Fibroblast of skin of abdomen (primary cell): ENCODE measurements at places on chromosomes 5 and 9.

DNA sequence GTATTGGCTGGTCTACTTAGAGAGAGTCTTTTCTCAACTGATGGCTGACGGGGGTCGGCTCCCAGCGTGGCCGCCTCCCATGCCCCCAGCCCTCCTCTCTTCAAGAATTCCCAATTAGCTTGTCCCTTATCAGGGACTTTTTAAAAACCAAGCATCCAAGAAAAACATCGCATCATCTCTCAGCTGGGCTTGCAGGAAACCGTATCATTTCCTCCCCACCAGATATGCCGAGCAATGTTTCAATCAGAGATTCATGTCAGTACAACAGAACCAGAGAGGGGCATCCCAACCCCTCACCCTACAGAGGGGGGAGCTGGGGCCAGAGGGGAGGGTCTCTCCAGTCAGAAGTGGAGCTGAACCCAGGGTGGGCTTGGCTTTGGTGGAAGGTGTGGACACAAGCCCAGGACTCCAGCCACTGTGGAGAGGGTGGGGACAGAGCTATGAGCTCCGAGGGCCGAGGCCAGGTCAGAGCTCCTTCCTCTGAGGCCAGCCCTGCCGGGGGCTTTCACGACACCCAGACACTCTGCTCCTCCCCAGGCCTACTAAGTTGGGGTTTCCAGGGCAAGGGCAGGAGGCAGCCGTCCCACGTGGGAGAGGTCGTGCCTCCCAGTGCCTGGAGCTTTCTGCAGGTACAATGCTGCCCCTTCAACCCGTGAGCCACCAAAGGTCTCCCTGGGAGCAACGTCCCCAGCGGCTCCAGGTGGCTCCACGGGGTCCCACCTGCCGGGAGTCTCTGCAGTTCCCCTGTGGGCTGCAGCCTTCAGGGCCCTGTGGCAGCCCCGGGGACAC, 39.0 kb upstream of the TMEM250 start:
- DNase-seq: no peak

DNA sequence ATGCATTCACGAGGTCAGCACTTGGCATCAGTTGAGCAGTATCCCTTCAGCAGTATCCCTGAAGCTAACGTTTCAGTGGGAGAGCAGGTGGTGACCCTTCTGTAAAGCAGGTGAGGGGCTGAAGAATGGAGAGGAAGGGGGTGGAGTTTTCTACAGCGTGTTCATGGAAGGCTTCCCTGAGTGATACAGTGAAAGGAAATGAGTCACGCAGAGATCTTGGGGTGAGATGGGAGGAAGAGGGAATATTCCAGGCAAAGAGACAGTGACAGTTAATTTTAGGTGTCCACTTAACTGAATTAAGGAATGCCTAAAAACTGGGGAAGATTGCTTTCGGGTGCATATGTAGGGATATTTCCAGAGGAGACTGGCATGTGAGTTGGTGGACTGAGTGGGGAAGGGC, 25.7 kb downstream of the TAS2R1 start:
- no peak for DNase-seq

DNA sequence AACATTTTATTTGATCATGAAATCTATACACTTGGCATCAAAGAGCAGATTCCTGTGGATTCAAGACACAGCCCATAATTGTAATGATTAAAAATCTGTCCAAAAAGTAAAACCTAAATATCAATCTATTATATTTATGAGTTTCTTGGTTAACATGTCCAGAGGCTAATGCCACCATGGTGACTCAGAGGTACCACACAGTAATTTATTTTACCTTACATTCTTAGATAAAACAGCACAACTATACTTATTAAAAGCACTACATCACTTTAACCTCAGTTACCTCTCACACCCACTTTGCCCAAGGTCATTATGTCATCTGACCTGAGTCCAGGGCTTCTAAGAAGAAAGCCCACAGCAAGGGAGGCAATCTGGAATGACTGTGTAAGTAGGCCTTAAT, 519.2 kb downstream of the RASEF start:
- DNase-seq: no peak

DNA sequence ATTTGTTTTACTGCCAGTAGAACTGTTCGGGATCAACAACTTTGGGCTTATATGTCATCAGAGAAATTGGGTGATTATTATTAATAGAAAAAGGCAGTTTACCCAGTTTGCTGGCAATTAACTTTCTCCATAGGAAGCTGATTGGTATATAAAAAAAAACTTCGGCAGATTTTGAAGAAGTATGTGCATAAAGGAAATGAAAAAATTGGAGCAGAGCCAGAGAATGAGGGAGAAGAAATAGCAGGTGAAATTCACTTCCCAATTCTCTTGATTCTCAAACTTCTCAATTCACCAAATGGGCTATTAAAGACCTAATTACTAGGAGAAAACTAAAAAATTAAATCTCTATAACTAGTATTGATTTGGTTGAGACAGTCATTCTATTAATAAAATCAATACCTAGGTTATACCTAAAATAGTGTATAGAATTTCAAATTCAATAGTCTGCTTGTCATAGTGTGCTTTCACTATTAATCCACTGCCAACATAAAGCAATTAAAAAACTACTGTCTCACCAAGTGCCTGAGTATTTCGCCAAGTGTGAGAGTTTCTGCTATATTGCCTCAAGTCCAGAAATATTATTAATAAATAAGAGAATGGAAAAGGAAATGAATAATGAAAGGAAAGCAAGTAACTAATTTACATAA, 47.5 kb downstream of the STX17 start:
- no peak for DNase-seq

GRCh38 chr9:70563431-70564204, 149.2 kb upstream of the KLF9 start:
- peak; percentile 77 for DNase-seq

GRCh38 chr5:113063927-113064326, 87.3 kb downstream of the DCP2 start:
- DNase-seq: no peak

- no peak for DNase-seq
Measured at GRCh38 chr5:91417219-91417618, 34.1 kb upstream of the ARRDC3 start.

- DNase-seq: peak; percentile 59
Measured at GRCh38 chr9:34989946-34990635, 546 bp downstream of the DNAJB5 start.

DNA sequence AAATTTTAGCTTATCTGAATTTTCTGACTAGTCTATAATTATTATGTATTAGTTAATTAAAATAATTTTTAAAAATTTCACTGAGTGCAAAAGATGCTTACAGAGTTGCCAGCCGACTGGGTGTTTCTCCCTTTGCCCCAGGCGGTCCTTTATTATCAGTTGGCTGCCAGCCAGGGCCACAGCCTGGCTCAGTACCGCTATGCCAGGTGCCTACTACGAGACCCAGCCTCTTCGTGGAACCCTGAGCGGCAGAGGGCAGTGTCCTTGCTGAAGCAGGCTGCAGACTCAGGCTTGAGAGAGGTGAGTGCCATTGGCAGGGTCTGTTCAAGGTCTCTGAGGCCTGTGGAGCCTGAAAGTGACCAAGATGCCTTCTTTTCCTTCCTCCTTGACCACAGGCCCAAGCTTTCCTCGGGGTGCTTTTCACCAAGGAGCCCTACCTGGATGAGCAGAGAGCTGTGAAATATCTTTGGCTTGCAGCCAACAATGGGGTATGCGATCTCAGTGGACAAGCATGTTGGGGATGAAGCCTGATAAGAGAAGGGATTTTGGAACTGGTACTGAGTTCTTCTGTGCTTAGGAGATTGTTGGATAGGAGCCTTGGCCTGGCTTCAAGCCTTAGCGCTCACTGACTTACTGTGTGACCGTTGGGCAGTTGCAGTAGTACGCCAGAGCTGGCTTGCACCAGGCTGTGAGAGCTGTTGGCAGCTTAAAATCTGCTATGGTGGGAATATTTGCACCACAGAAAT, 10.6 kb downstream of the DELE1 start:
- DNase-seq: no peak

- DNase-seq: no peak
Measured at GRCh38 chr9:100856238-100856637, 172.3 kb upstream of the PLPPR1 start.

- DNase-seq: no peak
Measured at GRCh38 chr5:8478326-8478725, 609.4 kb downstream of the MTRR start.

DNA sequence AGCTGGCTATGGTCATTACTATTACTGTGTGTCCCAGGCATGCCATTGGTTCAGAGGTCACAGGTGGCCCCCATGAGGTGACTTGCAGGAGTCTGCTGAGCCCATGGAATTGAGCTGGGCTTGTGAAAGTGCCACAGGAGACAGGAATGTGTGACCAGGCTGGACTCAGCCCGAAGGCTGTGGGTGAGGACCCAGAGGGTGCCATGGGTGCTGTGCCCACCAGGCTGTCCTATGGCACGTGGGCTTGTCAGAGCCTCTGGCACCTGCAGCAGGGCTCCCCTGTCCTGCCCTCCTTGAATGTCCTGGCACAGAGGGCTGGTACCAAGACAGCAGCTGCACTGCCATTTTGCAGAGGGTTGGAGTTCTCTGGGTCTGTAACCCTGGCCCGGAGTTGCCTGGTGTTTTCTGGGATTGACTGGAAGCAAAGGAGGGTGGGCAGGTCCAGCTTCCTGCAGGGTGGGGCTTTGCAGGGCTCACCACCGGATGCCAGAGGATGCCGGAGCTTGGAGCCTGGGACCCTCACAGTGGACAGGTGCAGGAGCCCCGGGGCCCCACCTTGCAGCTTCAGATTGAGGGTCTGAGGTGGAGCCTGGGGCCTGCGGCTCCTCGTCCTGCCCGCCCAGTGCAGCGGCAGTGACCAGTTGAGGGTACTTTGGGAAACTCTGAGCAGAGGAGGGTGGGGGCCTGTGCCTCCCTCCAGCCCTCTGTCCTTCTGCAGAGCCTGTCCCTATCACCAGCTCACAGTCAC, 14.2 kb downstream of the COL5A1 start:
- DNase-seq: no peak

- DNase-seq: no peak
Measured at GRCh38 chr5:34523387-34523726, 132.8 kb upstream of the RAI14 start.

DNA sequence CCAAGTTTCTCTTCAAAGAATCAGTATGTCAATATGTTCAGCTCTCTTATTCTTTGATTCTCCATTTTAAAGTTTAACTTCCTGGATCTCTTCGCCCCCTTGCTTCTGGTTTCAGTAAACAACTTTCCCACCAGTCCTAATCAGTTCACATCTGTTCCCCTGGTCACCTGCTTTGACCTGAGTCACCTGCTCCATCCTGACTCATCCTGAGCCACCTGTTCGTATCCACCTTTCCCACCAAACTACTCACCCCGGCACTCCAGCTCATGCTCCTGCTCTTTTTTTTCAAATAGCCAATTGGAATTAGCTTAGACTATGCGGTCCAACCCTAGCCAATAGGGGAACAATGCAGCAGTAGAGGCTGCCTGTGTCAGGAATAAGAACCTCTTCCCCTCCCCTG, 23.6 kb upstream of the CSF1R start:
- DNase-seq: no peak

DNA sequence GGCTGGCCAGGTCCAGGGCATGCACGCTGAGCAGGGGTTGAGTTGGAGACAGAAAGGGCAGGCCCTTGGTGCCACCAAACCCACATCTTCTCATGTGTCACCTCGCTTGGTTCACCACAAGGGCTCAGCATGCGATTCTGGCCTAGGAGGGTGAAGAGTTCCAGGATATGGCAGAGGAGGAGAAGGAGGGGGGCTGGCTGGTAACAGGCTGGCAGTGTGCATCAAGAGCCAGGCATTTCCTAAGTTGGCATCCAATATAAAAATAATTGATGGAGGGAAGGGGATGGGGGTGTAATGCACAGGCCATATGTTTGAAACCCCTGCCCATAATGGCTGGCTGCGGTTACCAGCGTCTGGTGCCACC, 255.6 kb downstream of the NFIB start:
- DNase-seq: no peak

DNA sequence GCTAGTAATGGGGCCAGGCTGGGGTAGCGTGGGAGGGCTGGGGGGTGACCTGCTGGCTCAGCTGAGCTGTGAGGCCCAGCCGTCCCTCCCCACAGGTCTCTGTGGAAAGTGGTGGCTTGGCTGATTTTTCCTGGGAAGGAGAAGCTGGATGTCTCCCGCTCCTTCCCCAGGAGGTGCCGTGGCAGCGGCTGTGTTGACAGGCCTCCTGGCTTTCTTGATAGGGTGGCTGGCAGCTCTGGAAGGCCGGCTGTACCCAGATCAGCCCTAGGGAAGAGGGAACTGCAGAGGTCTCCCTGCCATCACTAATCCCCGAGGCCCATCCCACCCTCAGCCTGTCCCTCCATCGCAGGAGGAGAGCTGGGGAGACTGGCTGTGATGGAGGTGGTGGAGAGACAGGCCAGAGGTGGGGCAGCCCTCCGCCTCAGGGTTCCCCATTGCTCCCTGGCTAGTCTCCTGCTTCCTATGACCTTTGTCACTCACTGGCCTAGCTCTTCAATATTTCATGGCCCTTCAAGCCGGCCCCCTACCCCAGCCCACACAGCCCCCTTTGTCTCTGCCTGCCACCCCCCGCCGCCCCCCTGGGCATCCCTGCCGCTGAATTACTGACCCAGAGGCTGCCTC, 6.8 kb downstream of the CXXC5 start:
- DNase-seq: no peak

DNA sequence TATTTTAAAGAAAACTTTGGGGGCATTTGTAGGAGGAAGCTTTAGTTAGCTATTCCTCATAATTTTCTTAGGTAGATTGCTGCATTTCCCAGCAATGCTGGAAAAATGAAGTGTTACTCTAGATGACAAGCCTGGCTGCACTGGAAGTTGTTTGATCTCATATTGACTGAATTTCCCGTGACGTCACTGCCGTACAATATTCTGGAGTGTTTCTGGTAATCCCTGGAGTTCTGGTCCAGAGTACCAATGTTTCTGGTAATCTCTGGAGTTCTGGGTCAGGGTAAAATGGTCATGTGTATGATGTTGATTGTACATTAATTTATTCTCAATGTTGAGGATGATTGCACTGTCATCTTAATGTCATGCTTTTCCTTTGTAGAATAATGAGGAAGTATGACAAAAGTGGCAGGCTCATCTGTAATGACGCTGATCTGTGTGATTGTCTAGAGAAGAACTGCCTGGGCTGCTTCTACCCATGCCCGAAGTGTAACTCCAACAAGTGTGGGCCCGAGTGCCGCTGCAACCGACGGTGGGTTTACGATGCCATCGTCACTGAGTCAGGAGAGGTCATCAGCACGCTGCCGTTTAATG, 26.2 kb downstream of the ARL14EPL start:
- DNase-seq: no peak

DNA sequence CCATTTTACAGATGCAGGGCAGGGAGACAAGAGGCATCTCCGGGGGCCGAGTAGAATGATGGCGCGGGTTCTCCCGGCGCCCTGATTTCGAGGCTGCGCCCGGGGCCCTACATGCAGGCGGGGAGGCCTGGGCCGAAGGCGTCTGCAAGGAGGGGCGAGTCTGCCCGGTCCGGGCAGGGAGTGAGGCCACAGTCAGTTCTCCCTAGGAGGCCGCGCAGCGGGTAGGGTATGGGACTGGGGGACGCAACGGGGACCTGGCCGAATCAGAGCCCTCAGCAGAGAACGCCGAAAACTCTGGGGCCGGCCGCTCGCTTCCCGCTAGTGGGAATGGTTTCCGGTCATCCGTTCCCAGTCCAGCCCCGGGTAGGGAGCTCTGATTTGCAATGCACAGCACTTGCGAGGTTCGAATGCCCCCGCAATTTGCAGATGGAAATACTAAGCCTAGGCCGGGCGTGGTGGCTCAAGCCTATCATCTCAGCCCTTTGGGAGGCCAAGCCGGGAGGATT, 6.4 kb downstream of the TLX3 start:
- DNase-seq: no peak
